GM12878 (cell line): ENCODE measurements at places on chromosomes 4 and X.

- no peak for DNase-seq
Observed at GRCh38 chr4:91226867-91227266, 1076.9 kb upstream of the GRID2 start.

- no peak for DNase-seq
Observed at GRCh38 chr4:34250562-34250961, 1993.8 kb downstream of the ARAP2 start.

GRCh38 chr4:140662082-140662869 lies 93.5 kb upstream of the UCP1 start:
- no peak for DNase-seq

DNA sequence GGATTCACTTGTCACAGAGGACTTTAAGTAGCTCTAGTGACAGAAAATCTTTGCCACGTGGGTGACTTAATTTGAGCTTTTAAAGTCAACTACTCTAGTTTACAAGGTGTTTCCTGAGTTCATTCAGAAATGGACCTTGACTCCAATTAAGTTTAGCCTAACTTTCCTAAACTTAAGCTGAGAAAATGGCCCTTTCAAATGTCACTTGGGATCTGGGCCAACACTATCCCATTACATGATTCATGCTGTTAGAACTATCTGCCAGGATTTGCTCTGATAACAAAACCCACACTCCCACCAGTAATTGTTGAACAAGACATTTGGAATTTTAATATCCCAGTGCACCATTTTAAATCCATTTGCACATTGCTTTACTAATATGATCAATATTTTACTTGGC lies 40.8 kb downstream of the C4orf46 start:
- DNase-seq, result no peak

GRCh38 chr4:70997036-70997435 lies 3.6 kb downstream of the DCK start:
- DNase-seq, result no peak

DNA sequence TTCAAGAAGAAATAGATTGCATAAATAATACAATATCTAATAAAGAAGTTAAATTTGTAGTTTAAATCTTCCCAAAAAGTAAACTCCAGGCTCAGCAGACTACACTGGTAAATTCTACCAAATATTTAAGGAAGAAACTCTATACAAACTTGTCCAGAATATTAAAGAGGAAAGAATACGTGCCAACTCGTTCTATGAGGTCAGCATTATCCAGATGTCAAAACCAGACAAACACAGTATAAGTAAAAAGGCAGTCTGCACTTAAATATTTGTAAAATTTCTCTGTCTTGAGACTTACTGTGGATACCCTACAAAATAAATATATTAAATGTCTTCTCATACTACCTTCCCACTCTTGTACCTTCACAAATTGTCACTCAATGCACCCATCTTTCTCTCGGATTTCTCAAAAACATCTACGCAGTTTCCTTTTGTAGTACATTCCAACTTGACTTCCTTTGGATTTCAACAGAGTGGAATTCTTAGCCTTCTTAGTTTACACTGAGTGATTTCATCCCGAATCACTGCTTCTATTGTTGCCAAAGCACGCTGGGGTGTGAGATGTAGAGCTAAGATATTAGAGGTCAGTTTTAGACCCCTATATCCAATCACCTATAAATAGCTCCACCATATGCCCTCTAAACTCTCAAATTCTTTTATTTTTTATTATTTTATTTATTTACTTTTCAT lies 71.6 kb upstream of the MAB21L2 start:
- no peak for DNase-seq

DNA sequence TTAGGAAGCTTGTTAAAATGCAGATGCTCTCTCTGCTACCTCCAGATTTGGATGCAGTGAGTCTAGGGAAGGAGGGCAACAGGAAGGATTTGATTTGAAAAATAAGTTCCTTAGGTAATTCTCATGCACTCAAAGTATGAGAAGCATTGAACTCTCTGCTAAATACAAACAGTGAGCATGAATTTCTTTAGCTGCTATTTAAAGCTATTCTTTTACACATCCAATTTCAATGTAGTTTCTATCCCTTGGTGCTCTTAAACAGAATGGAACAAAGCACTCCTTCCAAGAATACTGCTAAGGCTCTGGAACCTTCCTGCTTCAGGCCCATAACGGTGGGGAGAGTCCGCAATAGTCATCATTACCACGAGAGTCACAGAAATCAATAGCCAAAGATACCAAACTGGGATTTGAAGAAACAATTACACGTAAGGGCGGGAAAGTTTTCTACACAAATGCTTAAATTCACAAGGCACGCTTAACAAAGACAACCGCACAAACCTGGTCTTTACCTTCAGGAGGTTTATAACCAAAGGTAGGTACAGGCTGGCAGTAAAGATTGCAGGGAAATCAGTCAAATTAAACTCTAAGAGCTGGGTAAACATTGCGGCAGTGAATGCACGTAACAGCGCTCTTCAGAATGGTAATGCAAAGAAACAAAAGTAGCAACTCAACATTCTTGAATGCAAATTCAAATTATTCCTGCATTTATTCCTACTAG lies 123.2 kb upstream of the NAP1L5 start:
- DNase-seq, result no peak

DNA sequence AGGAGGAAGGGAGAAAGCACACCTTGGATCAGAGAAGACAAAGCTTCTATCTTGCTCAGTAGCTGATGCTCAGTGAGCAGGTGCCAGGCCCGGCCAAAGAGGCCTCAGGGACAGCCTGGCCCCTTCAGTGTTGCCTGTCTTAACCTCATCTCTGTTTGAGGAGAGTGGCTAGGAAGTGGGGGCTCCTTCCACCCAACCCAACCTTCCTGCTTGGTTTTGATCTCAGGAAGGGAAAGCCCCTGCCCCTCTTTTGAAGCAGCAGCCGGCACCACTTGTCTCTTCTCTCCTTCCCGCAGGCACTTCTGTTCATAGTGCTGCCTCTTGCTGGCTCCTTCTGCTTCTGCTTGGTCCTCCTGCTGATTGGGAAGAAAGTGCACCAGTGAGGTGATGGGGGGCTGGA lies 2.4 kb upstream of the AFF2 start:
- DNase-seq, result no peak

DNA sequence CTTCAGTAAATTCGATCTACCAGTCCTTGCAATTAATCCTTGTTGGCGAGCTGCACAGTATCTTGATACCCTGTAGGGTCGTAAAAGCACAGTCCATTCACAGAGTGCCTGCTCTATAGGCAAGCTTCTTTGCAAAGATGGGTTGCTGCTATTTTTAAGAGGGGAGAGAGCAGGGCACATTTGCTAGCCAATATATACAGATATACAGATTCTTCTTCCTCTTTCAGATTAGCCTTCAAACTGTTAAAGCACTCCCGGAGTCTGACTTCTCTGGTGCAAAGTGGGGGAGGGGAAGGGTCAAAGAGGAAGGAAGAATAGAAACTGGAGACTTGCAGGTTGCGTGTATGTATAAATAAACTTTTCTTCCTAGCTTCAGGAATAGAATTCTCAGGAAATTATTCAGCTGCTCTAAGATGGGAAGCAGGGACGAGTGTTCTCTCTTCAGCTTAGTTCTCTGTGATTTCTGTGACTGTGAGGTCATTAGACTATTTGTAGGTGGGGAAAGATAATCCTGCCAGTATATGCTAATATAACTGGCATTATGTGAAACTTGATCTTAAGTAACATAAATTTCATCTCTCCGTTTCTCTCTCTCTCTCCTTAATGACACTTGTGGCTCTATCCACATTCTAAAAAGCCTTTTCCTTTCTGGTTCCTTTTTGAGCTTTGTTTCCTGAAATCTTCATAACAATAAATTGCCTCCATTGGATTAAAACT lies at the start of gene CYSLTR1:
Gene CYSLTR1 (minus strand): TSS at position 242 of the 717 bp plus-strand sequence. CDS start 53,865 bp downstream, outside the sequence.
- no peak for DNase-seq

DNA sequence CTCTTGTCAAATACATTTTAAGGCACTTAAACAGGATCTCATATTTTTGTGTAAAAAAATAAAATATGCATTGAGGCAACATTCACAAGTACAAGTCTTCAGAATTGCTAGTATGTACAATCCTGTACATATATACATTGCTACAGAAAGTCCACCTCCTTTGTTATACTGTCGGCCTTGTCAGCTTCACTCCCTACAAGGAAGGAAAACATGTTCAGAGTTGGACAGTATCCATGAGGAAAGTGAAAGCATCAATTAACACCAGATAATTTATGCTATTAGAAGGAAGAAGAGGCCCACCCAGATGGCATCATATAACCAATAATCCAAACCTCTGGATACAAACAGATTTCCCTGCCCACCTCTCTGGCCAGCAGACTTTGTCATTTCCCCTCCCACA lies 42.0 kb downstream of the REELD1 start:
- no peak for DNase-seq

DNA sequence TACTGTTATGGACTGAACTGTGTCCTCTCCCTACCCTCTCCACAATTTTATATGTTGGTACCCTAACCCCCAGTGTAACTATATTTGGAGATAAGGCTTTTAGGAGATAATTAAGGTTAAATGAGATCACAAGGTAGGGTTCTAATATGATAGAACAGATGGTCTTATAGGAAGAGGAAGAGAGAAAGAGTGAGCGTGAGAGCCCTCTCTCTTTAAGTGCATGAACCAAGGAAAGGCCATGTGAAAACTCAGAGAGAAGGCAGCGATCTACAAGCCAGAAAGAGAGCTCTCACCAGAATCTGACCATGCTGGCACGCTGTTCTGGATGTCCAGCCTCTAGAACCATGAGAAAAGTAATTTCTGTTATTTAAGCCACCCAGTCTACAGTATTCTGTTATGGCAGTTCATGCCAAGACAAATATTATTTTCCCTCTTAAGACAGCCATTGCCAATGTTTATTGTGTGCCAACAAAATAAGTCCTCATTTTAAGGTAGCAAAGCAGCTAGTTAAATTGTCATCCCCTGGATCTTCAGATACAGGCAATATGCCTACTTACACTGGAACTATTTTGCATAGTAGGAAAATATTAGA lies 336.2 kb downstream of the MID1IP1 start:
- no peak for DNase-seq

- DNase-seq, result no peak
Observed at GRCh38 chr4:48698029-48698971, 81.8 kb downstream of the FRYL start.

DNA sequence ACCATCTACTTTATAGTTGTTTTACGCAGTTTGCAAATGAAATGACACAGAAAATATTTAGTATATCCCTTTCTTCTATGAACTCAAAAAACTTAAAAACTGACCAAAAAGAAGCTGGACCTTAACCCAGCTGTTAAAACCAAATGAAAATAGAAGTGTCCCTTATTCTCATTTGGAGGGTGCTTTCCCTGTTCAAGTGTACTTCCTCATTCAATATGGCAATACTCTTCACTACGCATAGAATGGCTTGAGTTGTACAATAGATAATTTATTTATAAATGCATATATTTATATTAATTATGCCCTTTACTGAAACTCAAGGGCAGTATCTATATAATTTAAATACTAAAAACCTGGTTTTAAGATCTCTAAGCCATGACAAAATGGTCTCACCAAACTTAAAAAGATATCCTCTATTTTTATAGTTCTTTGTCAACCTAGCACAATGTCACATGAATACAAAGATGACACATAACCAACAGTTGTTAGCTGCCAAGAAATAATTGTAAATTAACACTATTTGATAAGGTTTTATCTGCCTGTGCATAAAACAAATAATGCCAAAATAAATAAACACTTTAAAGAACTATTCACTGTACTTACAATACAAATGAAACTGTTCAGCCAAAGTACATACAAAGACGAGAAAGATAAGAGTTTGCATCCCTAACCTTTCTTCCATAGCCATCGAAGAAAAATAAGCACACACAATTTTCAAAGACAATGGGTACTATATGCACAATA lies 25.2 kb downstream of the YTHDC1 start:
- DNase-seq, result no peak

GRCh38 chr4:171025776-171026175 lies 787.4 kb upstream of the GALNTL6 start:
- no peak for DNase-seq

DNA sequence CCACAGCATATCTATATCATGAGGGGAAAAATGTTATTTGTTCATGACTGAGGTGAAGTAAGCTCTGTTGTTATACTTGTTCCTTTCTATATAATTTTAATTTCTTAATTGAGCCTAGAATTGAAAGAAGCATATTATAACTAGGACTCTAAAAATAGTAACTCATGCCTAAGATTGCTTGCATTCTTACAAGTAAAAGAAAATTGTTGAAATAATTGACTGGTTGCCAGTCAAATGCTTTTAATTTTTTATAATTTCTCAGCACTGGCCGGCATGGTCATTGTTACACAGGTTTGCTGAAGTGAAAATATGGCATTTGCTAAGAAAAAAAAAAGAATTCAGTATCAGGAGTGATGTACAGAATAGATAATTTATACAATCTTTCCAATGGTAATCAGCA lies 104.8 kb downstream of the GASK1B start:
- DNase-seq, result no peak

DNA sequence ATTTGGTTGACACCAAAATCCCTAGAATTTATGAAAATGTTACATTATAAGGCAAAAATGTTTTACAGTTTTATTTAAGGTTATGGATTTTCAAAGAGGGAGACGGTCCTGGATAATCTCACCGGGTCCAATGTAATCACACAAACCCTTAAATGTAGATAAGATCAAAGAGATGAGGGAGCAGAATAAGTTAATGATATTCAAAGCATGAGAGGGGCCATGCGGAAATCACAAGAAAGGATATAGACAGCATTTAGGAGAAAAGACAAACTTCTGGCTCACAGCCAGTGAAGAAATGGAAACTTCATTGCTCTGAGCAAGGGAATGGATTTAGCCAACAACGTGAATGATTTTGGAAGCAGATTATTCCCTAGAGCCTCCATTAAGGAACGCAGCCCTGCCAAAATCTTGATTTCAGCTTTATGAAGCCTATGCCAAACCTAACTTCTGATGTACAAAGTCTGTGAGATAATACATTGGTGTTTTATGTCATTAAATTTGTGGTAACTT lies 684.4 kb upstream of the GNPDA2 start:
- no peak for DNase-seq

GRCh38 chrX:64842492-64842891 lies 133.8 kb downstream of the ZC4H2 start:
- DNase-seq, result no peak

DNA sequence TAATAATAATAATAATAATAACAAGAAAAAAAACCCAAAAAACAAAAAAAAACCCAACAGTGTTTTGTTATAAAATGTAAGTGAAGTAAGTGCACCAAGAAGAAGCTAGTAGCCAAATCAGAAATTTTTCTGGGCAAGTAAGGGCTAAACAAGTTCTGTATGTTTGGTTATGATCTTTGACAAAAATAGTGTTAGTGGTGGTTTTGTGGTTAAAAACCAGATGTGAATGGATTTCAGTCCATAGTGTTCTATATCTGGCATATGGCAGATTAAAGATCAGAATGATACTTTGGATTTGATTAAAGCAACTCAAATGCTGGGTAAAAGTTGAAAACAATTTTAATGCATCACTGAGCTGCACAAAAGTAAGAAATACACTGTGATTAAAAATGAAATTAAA lies 116.5 kb upstream of the NDST4 start:
- peak; percentile 9 for DNase-seq
